ENCODE measurements at places on chromosomes 12 and 14.

GRCh38 chr12:30843211-30843610 is 83.3 kb upstream of the TSPAN11 start:
- no peak for DNase-seq

DNA sequence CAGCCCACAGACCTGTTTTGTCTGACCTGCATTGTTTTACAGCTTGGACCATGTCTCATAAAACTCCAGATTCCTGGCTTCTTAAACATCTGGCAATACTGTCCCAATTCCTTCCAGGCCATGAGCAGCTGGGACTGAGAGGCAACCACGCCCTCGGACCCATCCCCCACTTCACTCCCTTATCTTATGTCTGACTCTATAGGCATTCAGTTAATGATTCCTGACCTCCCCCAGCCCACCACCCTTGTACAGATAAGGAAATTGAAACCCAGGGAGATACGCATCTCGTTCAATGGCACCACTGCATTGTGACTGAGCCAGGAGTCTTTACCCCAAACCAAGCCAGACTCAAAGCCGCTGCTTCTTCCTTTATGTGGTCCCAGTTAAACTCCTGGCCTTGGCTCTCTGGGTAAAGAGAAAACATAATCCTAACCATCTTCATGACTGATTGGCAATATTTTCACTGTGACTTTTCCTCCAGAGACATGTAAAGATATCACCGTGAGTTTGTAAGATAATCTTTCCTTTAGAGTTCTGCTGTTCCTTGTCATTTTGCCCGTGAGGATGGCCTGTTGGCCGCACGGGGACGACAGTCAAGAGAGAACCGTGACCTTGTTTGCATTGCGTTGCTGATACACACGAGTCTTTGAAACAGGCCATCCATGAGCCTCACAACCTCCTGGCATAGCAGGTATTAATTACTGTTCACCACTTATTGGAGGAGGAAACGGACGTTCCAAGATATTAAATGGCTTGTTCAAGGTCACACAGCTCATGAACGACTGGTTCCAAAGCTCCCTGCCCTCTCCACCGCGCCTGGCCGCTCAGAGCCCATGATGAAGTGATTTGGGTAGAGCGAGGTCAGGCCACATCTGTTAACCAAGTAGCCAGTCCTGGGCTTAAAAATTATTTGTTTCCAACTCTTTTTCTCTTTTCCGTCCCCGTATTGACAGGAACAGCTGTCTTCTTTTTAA is 39.4 kb downstream of the MAP1LC3B2 start:
- DNase-seq, result peak; percentile 33

DNA sequence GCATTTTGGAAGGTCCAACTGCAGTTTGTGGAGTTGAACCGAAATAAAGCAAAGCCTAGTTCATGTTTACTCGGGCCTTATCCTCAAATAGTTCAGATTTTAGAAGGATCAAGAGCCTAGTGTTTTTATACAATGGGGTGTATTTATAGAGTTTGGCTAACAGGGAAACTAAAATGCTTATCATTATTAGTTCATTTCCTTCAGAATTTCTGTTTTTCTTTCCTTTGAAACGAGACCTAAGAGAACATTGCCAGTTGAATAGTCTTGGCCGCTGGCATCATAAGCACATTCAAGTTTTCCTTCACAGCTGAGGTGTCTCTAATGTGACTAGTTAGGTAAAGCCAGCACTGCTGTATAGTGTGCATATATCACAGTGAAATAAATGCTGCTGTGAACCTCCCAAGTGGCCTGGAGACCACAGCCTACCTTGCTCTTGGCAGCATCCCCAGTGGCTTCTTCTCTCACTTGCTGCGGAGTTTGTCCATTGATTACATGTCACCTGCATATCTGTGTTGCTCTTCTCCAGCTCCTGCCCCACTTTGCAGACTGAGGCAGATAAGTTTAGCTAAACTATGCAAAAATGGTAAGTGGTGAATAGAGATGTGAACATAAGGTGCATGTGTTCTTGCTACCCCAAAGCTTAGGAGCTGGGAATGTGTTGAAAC is 88.8 kb downstream of the ANO6 start:
- no peak for DNase-seq

DNA sequence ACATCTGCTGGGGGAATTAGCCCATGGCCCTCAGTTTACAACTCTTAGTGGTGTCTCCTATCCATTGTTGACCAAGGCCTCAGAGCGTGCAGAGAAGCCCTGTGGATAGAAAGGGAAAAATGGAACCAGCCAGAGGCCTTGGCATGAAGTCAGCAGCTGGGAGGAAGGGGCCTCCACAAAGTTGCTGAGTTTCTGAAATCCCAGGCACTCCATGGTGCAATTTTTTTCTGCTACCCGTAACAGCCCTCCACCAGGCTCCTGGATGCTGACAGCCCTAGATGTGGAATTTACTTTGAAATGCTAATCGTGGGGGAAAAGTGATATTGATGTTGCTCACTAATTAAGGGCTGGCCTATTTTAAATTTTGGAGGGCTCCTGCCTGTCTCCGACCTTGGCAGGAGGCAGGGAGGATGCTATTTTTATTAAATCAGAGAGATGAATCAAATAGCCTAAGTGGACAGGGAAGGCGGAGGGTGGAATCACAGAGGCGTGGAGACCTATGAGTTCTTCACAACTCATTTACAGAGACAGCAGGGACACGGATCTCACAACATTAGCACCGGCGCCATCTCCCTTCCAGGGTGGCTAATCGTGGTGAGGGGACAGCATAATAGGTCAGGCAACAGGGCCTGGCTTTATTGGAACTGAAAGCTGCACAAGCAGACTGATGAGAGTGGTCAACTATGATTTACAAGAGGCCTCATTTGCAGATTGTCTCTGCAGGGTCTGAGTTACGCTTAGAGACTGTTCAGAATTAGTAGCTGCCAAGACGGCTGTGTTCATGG is 99.8 kb upstream of the WSCD2 start:
- no peak for DNase-seq

DNA sequence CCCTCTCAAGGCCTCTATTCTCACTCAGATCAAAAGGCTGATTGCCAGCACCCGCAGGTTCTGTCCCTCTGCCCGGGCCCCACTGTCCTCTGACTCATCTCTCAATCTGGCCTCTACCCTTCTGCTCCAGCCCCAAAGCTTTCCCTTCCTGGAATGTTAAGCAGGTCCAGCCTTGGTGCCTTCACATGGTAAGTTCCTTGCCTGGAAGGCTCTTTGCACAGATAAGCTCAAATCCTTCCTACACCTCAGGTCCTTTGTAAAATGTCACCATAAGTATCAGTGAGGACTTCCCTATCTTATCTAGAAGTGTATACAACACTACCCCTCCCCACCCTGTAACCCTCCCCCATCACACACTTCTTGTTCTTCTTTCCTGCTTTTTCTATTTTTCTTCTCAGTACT is 22.2 kb downstream of the LPCAT3 start:
- DNase-seq, result peak; percentile 21

DNA sequence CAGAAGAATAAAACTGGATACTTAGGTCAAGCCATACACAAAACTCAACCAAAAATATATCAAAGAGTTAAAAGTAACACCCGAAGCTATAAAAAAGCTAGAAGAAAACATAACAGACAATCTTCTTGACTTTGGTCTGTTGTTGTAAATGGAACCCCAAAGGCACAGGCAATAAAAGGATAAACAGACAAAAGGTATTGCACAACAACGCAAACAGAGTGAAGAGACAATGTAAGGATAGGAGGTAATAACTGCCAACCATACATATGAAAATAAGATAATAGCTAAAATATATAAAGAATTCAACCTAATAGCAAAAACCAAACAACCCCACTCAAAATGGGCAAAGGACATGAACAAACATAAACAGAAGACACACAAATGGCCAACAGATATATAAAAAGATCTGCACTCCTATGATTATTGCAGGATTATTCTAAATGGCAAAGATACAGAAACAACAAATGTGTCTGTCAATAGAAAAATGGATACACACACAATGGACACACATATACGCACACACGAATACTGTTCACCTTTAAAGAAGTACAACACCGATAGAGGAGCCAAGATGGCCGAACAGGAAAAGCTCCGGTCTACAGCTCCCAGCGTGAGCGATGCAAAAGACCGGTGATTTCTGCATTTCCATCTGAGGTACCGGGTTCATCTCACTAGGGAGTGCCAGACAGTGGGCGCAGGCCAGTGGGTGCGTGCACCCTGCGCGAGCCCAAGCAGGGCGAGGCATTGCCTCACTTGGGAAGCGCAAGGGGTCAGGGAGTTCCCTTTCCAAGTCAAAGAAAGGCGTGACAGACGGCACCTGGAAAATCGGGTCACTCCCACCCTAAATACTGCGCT is 1137.1 kb downstream of the FSCB start:
- no peak for DNase-seq

GRCh38 chr12:128734371-128734770 is 89.4 kb downstream of the SLC15A4 start:
- DNase-seq, result no peak

- DNase-seq, result peak; percentile 53
These were observed 200.2 kb upstream of the RBM19 start for GRCh38 chr12:114166362-114166761.

DNA sequence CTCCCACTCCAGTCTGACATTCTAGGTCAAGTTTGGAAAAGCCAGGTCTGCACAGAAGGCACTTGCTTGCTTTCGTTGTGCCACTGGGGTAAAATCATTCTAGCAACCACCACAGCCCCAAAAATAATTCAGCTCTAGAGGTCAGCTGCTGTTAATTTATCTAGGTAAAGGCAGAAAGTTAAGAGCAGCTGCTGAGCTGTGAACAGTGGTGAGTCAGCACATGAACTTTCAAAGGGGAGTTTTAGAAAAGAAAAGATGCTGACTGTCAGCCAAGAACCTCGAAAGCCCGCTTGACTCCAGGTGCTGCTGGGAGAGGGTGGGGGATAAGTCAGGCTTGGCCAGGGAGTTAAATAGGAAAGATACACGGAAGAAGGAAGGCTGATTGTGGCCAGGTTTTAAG is 12.7 kb downstream of the CCDC197 start:
- peak; percentile 62 for DNase-seq

GRCh38 chr12:870378-870777 is 79.1 kb downstream of the RAD52 start:
- DNase-seq, result no peak

- DNase-seq, result no peak
These were observed 162.7 kb downstream of the BMP4 start for GRCh38 chr14:53793790-53794505.

- DNase-seq, result no peak
These were observed 38.9 kb downstream of the CCDC59 start for GRCh38 chr12:82319276-82319675.

- no peak for DNase-seq
These were observed 9.8 kb upstream of the CIPC start for GRCh38 chr14:77088219-77088618.

DNA sequence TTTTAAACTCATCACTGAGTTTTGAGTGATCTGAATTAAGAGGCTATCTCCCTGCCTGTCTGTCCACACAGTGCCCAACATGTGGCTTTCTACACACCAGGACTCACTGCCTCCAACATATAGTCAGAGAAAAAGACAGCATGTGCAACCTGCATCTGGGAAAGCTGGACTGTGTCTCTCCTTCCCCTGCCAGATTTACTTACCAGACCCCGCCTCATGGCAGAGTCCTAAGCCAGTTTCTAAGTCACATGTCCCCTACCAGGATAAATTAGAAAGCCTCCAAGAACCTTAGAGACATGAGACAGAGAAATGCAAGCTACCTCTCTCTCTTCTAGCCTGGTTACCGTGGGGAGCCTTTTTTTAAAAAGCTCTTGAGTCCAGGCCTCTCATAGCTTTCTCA is 2.7 kb upstream of the HDAC7 start:
- no peak for DNase-seq

All from fibroblast of skin of abdomen (primary cell).